ENCODE measurements at places on chromosomes 3 and 15. TPM values are rescaled to one million over a fixed set of nuclear protein-coding genes. Genes with fewer than 3 reads are reported as not detected.

GRCh38 chr3:41525303-41526064 is 326.2 kb downstream of the CTNNB1 start:
- no peaks in the 10 kb centered on the region for H3K4me1 ChIP-seq
- DNase-seq: no peak
- H3K27ac ChIP-seq: no peak overlapping the region
- no peaks in the 10 kb centered on the region for H3K36me3 ChIP-seq
- H3K4me3 ChIP-seq: no peak overlapping the region
- H3K27me3 ChIP-seq: no peaks in the 10 kb centered on the region

DNA sequence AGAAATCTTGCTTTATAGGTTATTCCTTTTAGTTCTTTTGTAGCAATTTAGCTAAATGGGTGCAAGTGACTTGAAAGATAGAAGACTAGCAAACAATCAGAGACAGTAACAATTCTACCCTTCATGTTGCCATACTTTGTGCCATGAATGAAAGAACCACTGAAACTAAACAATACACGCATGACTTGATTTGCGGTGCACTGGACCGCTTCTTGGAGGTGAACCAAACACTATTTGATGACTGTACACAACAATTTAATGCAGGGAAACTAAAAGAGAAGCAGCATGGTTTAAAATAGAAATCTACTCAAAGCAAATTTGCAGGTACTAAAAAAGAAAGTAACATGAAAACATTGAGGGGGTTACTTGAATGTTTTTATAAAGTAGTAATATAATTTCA is 331.0 kb upstream of the RARB start:
- H3K4me1 ChIP-seq: no peaks in the 10 kb centered on the region
- no peaks in the 10 kb centered on the region for H3K27me3 ChIP-seq
- H3K36me3 ChIP-seq: no peaks in the 10 kb centered on the region
- no peak overlapping the region for H3K27ac ChIP-seq
- DNase-seq: no peak

DNA sequence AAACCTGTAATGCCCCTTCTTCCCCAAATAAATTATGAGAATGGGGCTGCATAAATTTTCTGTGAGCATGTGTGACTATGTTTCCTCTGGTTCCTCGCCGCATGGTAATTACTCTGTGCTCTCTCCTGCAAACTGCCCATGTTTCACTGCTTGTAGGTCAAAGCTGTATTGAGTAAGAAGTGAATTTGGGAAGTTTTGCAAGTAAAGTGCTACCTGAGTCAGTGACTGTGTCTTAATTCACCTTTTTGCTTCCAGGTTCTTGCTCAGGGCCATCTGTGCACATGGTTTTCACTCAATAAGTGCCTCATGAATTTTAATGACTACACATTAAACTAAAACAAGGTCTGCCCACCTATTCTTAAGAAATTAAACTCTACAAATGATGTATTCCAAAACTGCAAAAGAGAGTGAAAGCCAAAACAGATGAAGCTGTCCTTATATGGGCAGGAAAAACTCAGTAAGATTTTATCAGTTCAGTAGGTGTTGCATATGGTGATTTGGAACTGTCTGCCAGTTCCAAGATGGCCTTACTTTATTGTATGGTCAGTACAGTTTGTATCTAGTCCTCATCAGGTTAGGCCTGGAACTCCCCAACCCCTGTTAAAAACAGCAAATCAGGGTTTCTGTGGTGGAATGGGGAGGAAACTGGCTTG is 100.0 kb downstream of the LPP start:
- DNase-seq: no peak
- H3K4me3 ChIP-seq: no peak overlapping the region
- no peaks in the 10 kb centered on the region for H3K27me3 ChIP-seq
- H3K27ac ChIP-seq: no peak overlapping the region
- peaks cover 8% of the 10 kb centered on the region for H3K4me1 ChIP-seq
- no peaks in the 10 kb centered on the region for H3K36me3 ChIP-seq

GRCh38 chr3:141280690-141281089 is 49.1 kb downstream of the PXYLP1 start:
- no peak overlapping the region for H3K27ac ChIP-seq
- peak; percentile 22 for DNase-seq
- H3K36me3 ChIP-seq: peaks cover 4% of the 10 kb centered on the region
- peaks cover 3% of the 10 kb centered on the region for H3K4me1 ChIP-seq

CFAP20DC gene
- 1.4 TPM for total RNA-seq

PGBD4 gene
- 1.8 TPM for total RNA-seq
